Tibial nerve (tissue), 4 donors: ENCODE measurements at places on chromosomes 4 and X.

DNA sequence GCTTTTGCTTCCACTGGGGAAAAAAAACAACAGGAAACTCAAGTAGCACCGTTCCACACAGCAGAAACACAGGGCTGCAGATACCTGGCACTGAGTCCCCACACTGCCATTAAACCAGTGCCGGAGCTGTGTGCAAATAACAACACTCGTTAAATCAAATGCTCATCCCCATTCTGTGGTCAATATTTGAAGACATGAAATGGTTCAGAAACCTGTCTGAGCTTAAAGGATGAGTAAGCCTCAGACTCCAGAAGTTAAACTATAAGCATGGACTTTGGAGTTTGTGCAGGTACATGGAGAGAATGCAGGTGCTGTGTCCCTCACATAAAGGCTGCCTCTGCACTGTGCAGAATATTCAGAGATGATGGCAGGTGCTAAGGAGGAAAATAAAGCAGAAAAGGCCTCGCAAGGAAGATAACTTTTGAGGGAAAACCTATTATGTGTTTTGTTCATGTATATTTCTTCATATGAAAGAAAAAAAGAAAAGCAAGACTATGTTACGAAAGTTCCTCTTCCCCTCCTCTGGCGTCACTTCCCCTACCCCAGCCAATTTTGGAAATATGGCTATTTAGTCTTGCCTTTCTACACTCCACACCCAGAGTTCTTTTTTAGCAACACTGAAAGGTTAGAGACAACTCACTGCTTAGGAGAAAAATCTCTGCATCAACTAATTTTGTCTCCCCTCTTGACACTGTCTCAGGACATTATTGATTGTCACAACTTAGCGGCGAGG lies 4.6 kb downstream of the MPP1 start:
- DNase-seq = no peak

DNA sequence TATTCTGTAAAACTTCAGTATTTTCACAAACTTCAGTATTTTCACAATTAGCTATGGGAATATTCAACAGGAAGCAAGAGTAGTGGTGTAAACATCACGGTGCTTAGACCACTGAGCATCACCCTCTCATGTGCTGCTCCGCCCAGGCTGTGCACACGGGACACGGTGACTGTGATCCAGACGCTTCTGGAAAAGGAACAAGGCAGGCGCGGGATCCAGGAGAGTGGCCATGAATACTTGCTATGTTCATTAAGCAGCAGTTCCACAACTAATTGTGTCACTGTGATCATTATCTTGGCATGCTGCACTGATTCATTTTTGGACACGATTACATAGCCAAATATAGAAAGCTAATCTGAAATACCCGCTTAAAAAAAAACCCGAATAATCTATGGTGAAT lies 19.6 kb upstream of the FAT1 start:
- DNase-seq = no peak

DNA sequence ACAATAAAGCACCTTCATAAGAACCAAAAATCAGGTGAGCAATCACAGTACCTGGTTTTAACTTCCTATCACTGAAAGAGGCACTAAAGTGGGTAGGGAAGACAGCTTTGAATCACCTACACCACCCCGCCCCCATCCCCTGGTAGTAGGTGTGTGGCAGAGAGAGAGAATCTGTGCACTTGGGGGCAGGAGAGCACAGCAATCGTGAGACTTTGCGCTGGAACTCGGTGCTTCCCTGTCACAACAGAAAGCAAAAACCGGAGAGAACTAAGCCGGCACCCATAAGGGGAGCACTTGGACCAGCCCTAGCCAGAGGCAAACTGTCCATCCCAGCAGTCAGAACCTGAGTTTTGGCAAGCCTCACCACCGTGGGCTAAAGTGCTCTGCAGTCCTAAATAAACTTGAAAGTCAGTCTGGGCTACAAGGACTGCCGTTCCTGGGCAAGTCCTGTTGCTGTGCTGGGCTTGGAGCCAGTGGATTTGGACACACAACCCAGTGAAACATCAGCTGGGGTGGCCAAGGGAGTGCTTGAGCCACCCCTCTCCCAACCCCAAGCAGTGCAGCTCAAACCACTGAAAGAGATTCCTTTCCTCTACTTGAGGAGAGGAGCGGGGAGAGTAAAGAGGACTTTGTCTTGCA lies 32.1 kb downstream of the NDUFB11 start:
- DNase-seq = no peak

DNA sequence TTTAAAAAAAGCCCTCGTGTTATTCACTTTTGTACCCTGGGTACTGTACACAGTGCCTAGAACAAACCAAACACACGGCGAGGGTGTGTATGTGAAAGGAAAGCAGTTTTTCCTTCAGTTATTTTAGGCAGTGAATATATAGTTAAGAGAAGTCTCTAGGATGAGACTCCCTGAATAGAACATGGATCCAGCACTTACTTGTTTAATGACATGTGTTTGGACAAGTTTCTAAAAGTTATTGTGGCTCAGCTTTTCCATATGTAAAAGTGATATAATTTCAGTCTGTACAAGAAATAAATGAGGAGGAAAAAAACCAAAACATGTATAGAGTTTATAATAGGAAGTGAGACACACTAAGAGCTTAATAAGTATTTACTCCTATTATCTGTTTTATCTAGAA lies 273.2 kb downstream of the ADGRL3 start:
- no peak for DNase-seq

DNA sequence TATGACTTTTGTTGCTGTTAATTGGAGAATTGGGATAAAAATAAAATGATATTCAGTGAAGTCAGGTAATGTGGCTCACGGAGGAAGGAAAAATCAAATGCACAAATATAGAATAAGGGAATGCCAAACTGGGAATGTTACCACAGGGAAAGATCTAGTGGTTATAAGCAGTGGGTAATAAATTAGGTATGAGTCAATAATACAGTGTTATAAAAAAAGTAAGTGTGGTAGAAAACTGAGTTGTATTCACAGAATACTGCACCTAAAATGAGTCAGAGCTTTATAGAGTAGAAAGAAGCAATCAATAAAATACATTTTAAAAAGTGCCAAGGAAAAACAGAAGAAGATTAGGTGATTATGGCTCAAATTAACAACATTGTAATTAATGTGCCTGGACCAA lies 34.5 kb downstream of the INTS12 start:
- DNase-seq = no peak

DNA sequence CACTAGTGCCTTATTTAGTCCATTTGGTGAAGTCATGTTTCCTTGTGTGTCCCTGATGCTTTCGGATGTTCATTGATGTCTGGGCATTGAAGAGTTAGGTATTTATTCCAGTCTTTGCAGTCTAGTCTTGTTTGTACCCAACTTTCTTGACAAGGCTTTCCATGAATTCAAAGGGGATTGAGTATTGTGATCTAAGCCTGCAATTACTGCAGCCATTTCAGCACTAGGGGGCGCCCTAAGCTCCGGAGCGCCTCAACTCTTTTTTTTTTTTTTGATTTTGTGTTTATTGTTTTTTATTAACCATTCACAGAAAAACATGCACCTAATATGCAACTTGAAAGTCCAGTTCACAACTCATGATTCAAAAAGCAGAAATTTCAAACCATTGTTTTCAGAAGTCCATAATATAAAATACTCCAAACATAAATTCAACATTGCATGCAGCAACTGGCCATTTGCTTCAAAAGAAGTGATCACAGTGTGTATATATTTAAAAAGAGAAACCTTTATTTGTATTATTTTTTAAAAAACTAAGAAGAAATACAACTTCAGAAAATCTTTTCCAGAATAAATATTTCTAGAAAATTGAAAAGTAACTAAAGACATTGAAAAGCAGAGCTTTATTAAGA lies 59.2 kb downstream of the PTPN13 start:
- no peak for DNase-seq

GRCh38 chr4:534576-535151 lies 35.7 kb downstream of the PIGG start:
- no peak for DNase-seq

GRCh38 chr4:106875340-106875739 lies 160.8 kb downstream of the DKK2 start:
- no peak for DNase-seq

GRCh38 chr4:3708611-3709010 lies 57.6 kb upstream of the ADRA2C start:
- no peak for DNase-seq

DNA sequence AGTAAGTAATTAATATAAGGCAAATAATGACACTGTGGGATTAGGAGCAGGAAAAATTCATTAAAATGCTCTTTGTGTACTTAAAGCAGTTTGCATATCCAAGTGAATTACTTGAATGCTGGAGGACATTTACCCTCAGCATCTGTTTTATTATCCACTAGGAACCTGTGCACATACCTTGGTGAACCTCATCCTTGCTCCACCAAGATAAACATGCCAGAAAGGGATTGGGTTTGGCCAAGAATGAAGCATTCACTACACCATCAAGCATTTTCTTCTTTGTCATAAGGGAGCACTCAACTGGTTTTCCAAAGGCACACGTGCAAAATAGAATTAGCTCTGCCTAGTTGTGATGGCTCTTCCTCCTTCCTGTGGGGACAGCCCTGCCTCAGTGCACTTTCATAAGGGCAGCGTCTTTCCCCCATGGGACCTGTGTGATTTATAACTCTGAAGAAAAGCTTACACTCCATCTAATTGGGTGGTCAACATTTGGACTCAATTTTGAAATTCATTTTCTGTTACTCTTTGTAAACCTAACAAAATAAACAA lies 291.7 kb downstream of the USP46 start:
- DNase-seq = no peak

DNA sequence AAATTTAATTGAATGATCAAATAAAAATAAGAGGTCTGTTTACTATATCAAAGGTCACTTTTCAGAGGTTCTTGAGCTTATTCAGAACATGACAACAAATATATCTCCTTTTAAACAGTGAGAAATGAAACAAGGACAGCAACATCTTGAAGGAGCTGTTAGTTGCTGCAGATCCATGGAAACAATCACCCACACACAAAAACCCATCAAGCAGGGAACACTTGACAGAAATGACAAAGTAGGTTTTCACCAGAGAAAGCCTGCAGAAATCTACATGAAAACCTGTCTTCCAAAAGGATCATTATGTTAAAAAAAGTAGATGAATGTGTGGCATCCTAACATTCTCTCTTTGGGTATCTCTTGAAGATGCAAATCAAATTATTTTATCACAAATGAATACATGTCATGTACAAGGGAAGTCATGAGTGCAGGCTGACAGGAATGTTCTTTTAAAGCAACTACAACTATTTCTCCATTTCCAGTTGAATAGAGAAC lies 203.0 kb downstream of the GRIA2 start:
- DNase-seq = no peak

- DNase-seq = no peak
Observed at GRCh38 chrX:136047969-136048368, 62.7 kb downstream of the SLC9A6 start.

GRCh38 chr4:12579172-12579571 lies 905.0 kb downstream of the RAB28 start:
- DNase-seq = no peak

- no peak for DNase-seq
Observed at GRCh38 chrX:49192722-49193328, 6.7 kb upstream of the PRICKLE3 start.

DNA sequence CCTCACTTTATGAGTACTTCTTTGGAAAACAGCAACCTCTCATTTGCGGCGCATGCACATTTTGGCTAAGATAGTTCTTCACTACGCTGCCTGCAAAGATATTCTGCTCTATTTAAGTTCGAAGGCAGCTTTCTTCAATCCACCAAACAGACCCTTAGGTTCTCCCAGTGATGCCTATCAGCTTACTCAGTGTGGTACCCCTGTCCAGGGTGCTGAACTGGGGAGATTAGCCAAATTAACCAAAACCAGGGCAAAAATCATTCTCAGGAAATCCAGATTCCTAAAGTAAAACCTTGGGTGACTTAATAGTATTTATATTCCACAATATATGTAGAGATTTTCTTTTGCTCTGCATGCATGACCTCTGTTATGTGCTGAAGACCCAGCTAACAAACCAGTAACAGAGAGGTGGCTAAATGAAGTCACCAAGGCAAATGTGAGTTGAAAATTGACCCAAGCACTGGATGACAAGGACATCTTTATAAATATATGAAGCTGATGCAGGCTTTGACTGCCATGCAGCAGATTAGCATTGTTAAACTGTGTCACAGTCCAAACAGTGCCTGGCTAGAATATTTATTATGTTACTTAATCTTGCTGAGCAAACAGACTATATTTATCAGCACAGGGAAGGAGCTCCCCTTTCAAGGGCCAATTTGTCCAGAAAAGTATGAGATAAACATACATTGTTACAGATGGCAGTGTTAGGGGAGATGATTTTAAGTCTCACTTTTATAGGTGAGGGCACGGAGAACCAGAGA lies 418.2 kb downstream of the STIM2 start:
- DNase-seq = no peak

- no peak for DNase-seq
Observed at GRCh38 chr4:31328932-31329331, 608.8 kb downstream of the PCDH7 start.

GRCh38 chrX:41090568-41091238 lies 5.5 kb downstream of the USP9X start:
- DNase-seq = no peak

DNA sequence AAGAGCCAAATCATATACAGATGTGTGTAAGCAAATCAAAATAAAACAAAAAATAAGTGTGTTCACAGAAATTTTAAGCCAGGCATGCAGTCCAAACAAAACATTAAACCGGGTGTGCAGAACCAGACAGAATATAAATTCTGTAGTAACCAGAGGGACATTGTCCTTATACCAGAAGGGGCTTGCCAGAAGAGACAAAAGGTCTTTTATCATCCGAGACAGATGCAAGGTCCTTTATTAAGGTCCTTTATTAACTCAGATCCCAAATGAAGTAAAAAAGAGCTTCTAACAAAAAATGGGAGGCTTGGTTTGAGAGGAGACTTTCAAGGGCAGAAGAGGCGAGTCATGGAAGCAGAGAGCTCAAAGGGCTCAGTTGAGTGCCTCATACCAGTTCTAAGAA lies 59.2 kb downstream of the RGS12 start:
- DNase-seq = no peak

DNA sequence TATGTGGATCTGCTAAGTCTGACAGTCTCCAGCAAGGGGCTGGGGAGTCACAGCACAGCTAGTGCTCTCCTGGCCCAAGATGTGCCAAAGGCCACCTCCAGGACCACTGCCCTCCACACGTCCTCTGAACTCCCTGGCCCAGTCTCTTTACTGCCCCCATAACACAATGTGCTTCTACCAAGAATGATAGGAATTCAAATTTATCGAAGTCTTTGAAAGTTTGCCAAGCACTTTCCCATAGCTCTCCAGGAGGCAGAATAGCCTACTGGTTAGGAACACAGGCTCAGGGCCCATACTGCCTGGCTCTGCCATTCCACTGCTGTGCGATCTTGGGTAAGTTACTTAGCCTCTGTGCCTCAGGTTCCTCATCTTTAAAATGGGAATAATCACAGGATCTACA lies 86.7 kb downstream of the NHSL2 start:
- no peak for DNase-seq
